Left colon (tissue), 2 donors: ENCODE measurements at places on chromosomes 1 and 21.
A peak's percentile ranks its signal among the peaks of the same experiment; 100 is the strongest.

- no peak for DNase-seq
Measured at GRCh38 chr1:61490924-61491323, 234.0 kb downstream of the TM2D1 start.

- DNase-seq, result no peak
Measured at GRCh38 chr1:27567146-27567526, 36.8 kb downstream of the AHDC1 start.

DNA sequence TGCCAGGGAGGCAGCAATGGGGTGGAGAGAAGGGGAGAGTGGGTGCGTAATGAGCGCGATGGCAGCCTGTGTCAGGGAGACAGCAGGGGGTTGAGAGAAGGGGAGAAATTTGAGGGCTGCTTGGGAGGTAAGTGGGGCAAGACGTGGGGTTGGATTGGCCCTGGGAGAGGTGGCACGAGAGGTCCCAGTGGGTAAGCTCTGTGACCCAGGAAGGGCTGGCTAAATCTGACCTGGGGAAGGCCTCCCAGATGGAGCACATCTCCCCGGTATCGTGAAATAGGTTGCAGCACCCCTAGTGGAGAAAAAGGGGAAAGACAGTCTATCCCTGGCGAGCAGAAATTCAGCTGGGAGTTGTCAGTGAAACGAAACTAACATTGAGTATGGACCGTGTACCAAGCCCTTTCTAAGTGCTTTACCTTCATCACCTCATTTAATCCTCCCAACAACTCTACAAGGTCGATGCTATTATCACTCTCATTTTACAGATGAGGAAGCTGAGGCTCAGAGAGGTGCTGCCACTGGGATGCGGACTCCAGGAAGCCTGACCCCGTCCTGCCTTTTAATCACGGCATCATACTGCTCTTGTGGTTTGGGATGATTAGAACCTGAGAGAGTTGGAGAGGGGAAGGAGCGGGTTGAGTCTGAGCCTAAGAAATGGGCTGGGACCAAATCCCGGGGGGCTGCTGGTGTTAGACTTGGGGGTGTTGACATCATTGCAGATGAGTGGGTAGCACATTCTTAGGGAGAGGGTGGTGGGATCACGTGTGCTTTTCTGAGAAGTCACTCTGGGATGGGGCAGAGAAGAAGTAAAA, 56.6 kb upstream of the RPL11 start:
- DNase-seq, result peak; percentile 45

- no peak for DNase-seq
Measured at GRCh38 chr1:7528386-7529198, 242.5 kb upstream of the VAMP3 start.

DNA sequence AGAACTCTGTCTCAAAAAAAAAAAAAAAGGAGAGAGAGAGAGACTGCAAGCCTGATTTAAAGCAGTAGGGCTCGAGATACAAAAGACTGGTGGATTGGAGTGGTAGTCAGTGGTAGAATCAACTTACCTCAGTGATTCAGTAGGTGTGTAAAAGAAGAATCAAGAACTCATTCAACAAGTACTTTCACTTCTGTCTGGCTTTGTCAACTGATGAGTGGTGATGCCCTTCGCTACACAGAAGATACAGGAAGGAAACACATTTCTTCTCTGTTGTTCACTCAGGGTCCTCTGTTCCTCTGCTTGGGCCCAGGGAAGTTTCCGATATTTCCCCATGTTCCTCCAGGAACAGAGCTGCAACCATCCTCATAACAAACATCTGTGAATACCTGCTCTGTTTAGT, 68.6 kb upstream of the COG2 start:
- DNase-seq, result no peak

GRCh38 chr1:245788269-245788668, 633.5 kb downstream of the KIF26B start:
- DNase-seq, result no peak

- DNase-seq, result no peak
Measured at GRCh38 chr1:223125766-223126165, 17.3 kb downstream of the TLR5 start.

DNA sequence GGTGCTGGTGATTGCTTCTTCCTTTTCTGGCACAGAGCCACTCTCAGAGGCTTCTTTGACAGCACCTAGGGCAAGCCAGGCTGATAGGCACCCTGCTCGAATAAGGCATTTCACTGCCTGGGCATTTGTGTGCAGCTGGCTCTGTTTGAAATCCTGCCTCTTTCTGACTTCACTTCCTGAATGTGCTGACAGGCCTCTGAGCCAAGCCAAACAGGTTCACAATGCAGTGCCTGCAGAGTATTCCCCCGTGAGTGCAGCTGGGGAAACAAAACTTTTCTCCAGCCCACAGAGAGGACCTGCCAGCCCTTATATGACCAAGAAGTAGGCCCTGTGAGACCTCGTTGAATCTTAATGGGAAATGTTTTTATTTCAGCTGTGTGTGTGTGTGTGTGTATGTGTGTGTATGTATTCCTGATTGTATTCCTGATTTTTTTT, 10.4 kb downstream of the JUN start:
- peak; percentile 53 for DNase-seq

DNA sequence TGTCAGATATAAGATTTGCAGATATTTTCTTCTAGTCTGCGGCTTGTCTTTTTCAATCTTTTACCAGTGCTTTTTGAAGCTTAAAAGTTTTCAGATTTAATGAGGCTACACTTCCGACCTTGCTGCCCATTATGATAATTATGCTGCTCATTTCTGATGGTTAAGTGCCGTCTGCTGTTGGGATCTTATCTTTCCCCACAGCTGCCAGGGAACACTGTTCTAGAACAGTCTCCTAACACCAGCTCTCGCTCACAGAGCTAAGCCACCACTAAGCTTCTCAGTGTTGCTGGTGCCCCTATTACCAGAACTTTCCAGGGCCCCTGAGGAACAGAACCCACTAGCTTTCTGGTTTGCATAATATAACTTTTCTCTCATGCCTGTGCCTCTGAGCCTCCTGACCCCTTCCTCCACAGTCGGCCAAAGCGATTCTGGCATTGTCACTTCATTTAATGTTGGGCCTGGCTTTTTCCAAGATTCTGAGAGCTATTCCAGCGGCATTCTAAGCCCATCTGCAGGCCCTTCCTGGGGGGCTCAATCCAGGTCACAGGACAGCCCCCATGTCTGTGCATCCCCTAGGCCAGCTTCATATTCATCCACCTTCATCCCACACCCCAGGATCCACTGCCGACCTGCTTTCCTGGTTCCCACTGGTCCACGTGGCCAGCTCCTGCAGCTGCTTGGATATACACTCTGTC, 237.0 kb downstream of the PTPRU start:
- no peak for DNase-seq

DNA sequence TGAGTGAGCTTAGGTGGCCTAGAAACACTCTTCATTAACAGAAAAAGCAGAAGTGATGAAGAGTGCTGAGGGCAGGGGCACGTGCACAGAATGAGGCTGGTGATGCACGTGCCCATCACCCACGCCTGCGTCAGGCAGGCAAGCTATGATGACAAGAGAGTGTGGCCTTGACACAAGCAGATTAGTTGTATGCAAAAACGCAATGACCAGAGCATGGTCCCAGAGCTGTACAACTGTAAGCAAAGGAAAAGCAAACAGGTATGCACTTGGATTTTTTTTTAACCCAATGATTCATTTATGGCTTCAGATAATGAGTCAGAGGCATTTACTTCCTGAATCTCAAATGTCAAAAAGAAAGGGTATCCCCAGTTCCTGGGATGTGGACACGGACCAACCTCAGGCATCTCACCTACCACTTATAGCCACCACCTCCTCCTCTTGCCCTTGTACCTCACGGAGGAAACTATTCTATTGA, 9.1 kb upstream of the TMEM61 start:
- DNase-seq, result no peak

DNA sequence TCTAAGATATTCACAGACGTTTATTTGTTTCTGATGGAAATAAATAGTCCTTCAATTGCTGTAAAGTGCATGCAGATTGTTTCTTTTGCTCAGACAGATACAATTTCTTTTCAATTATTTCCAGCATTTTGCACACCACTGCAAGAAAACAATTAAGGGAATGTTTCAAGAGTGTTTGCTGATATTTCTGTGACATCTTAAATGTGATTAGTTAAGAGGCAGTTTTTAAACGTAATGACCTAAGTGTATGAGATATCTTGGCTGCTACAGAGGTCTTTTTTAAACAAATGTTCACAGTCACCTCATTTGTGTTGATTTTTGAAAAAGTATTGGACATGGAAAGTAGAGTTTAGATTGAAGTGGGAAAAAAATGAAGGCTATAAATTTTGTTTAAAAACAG, 262.3 kb upstream of the BRINP3 start:
- DNase-seq, result no peak

GRCh38 chr1:32626176-32626575, 24.2 kb downstream of the ZBTB8OS start:
- no peak for DNase-seq

GRCh38 chr1:17335821-17336710, 28.1 kb downstream of the PADI4 start:
- DNase-seq, result peak; percentile 39

GRCh38 chr1:216702170-216702569, 21.1 kb downstream of the ESRRG start:
- no peak for DNase-seq

GRCh38 chr1:160740133-160740688, 1.2 kb downstream of the SLAMF7 start:
- DNase-seq, result no peak

DNA sequence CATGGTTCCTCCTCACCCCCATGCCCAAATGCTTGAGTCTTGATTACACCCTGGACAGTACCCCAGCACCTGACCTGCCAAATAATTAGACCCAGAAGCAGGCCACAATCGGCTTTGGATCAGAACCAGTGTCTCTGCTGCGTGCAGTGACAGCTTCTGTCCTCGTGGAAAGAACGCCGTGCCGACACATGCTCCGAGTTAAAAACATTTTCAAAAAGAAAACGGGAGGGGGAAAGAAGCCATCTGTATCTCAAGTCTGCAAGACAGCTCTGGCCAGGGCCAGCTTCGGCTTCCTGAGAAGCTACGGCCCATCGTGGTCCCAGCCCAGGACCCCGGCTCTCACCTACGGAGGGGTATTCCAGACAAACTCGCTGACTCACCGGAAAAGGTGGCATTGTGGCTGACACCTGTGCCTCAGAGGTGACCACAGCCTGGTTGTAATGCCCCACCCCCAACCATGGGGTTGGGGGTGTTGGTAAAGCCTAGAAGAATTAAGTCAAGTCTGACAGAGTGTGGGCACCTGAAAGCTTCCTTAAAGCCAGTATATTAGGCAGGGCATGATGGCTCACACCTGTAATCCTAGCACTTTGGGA, 25.8 kb downstream of the SSBP3 start:
- no peak for DNase-seq

GRCh38 chr1:164510435-164510834, 48.5 kb upstream of the PBX1 start:
- DNase-seq, result no peak

- DNase-seq, result no peak
Measured at GRCh38 chr1:86596741-86597290, 49.9 kb downstream of the CLCA4 start.

GRCh38 chr1:216461466-216461865, 38.2 kb upstream of the USH2A start:
- DNase-seq, result no peak

GRCh38 chr1:29835874-29836273, 599.6 kb downstream of the PTPRU start:
- DNase-seq, result no peak

GRCh38 chr1:78408810-78409209, 82.0 kb upstream of the PTGFR start:
- DNase-seq, result no peak

DNA sequence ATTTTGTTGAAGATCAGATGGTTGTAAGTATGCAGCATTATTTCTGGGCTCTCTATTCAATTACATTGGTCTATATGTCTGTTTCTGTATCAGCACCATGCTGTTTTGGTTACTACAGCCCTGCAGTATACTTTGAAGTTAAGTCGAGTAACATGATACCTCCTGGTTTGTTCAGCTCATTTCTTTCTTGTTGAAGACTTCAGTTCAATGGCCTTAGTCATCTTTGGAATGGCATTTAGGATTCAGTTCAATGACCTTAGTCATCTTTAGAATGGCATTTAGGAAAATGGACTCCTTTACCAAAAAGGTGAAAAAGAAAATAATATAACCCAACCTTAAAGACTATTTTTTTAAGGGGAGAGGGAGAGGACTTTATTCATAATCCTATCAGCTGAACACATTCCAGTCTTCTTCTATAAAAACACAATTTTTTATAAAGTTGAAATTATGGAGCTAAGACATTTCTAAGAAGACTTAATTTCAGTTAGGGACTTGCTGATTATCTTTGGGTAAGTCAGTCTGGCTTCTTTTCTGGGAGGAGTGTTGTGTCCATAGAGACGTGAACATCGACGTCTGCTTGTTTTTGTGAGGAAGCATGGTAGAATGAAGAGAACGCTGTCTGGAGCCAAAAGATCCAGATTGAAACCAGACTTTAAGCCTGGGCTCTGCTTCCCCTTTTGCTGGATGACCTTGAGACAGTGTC, 48.3 kb downstream of the DDR2 start:
- DNase-seq, result no peak

- DNase-seq, result no peak
Measured at GRCh38 chr1:187883356-187883755, 1054.6 kb downstream of the PLA2G4A start.

DNA sequence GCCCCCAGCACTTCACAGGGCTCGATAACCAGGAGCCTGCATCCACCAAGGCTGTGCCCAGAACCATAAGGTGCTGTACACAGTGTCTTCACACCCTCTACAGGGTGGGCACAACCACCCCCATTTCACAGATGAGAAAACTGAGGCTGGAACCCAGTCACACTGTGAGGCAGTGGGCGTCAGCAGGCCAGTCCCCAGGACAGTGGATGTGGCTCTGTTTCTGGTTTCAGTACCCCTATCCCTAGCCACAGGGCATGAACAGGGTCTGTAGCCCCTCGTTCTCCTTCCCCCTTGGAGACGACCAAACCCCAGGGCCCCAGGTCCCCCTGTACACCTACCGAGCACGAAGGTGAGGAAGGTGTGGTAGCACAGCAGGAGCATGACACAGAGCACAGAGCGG, 27.6 kb downstream of the TTC39A start:
- DNase-seq, result no peak
